ENCODE measurements at places on chromosomes 11 and 22. TPM values are rescaled to one million over a fixed set of nuclear protein-coding genes. Genes with fewer than 3 reads are reported as not detected.

- no peak for DNase-seq
Measured at GRCh38 chr11:122979815-122980595, 1.6 kb downstream of the BSX start.

- peak; percentile 46 for DNase-seq
Measured at GRCh38 chr11:73140213-73141030, 1.7 kb downstream of the FCHSD2 start.

The TREH gene
- not detected for total RNA-seq

The SSH3 gene
- total RNA-seq: 50.5 TPM

DNA sequence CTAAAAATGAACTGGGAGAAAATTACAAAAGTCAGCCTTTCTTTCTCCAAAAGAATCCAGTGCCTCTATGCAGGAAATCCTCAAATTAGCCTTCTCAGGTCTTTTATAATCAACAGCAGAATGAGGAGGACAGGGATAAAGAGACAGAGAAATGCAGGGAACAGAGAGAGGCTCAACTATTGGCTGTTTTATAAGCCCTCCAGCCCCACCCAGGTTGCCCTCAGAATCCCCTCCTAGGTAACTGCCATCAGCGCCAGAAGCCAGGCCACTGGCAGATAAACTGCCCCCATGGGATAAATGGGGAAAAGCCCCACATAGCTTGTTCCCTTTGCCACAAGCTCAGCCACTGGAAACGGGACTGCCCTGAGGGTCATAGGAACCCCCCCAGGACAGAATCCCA, 10.9 kb upstream of the HMOX1 start:
- DNase-seq: no peak

GRCh38 chr22:19848298-19849224, 6.1 kb downstream of the GNB1L start:
- peak; percentile 84 for DNase-seq

DNA sequence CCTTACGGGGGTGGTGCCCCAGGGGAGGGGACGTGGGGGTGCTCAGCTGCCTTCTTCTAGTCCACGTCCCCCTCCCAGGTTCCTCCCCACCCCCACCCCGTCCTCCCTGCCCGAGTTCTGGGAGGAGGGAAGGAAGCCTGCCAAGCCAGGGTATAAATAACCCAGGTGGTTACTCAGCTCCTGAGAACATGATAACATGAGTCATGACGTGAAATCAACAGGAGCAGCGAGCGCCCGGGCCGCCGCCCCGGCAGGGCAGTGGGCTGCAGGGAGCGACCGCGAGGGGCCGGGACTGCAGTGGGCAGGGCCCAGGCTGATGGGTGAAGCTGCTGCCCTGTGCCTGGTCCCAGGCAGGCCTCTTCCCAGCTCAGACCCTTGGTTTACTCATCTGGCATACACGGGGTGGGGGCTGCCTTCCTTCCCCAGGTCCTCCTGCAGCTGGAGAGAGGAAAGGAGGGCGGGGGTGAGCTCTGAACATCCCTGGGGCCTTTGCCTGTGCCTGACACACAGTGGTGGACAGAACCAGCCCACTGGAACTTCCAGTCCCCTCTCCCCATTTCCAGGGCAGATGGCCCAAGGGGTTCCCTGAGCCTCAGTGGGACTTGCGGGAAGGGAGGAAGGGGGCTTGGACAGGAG, 8.8 kb upstream of the PDGFB start:
- DNase-seq: peak; percentile 76

GRCh38 chr11:120867024-120867423, 156.9 kb upstream of the TBCEL start:
- DNase-seq: no peak

DNA sequence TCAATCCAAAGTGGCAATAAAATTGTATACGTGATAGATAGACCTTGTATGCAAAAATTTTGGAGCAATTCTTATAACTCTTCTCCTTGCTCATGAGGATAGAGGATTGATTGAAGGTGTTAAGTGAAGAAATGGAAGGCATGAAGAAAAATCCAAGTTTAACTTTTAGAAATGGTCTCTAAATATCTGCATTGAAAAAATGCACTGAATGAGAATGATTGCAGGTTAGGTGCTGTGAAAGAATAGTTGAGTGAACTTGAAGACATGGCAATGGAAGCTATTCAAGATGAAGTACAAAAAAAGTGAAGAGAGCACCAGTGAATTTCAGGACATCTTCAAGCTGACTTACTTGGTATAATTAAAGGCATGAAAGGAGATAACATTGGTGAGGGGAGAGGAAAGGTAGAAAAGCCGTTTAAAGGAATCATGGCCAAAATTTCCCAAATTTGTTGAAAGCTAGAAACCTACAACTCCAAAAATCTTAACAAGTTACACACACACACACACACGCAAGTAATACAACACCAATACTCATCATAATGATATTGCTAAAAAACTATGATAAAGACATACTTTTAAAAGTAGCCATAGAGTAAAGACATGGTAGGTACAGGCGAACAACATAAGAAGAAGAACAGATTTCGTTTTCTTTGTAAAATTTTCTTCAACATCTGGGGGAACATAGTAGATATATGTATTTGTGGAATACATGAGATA, 96.3 kb downstream of the GGTLC2 start:
- no peak for DNase-seq

DNA sequence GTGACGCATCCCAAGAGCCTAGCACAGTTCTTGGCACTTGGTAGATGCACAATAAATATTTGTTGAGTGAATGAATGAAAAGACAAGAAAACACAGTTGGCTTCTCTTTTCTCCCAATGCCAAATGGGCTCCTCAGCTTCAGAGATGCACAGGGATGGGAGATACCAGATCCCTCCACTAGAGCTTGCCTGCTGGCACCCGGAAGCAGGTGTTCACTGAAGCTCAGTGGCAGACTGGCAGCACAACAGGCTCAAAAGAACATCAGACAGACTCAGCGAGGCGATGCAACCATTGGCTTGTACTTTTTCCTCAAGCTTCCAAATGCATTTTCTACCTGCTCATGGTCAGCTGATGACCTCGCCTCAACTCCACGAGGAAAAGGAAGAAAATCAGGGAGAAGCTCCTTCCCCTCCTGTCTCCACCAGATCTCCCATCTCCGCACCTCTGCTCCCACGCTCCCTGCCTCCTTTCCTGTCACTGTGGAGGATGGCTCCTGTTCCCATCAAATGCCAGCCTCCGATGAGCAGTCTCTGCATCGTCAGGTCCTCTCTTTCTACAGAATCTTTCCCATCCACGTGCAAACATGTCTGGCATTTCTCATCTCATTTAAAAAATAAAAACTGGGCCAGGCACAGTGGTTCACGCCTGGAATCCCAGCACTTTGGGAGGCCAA, 5.8 kb downstream of the RAPSN start:
- peak; percentile 12 for DNase-seq

DNA sequence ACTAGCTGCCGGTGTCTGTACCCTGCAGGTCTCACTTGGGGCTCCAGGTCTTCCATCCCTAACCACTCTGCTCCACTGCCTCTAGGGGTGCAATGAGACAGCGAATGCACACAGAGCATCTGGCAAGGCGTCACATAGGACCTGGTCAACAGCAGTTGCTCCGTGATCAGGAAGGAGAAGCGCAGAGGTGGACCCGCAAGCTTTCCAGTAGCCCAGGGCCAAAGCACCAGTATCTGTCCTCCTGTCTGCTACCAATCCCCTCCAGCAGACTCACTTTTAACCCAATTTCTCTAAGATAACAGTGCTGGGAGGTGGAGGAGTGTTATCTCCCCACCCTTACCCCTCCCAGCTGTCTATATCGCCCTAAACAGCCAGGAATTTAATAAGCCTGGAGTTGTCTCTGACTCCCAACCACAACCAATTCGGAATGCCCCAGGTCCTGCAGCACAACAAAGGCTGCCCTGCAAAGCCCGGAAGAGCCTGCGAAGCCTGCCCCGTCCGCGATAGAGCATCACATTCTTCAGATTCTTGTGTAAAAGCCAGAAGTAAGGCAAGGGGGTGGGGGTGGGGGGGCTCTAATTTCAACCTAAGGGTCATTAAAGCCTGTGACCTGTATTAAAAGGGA, 19.3 kb downstream of the MYH9 start:
- DNase-seq: peak; percentile 56

DNA sequence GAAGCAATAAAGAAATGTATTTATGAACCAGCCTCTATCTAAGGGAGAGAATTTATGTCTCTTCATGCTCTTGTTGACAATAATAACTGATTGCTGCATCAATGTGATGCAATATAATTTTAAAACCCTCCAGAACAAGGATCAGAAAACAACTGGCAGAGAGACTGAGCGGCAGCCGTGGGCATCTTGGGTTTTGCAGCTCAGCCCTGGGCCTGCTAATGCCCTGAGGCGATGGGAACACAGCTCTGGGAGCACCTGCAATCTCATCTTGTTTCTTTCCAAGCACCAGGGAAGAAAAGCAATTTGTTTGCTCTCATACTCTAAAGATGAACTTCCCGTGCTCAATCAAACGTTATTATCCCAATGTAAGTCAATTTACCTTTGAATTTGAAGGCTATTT, 245.7 kb downstream of the ST3GAL4 start:
- DNase-seq: no peak

DNA sequence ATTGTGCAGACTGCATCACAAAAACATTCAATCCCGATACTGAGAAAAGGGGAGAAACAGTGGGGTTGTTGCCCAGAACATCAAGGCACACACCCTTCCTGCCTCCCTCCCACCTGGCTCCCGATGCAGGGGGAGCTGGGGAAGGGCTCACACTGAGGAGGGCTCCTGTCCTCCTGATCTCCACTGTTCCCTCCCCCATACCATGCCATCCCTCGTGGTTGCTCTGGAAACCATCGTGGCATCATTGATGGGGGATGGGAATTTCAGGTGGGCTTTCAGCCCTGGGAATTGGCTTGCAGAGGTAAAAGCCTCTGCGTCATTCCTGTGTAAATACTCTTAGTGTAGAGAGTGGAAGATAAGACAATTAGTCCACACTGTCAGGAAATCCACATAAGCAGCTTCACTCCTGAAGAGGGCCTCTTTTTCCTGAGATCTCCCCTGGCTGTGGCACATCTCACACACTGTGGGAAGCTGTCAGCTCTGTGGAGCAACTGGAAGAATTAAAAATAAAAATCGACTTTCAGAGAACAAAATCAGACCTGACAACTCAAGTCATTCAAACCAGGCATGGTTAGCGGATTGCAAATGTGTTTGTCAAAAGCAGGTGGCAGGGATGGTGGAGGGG, 176.0 kb downstream of the CHST1 start:
- no peak for DNase-seq

The TESMIN gene
- 2.1 TPM for total RNA-seq

GRCh38 chr11:121715405-121715804, 262.6 kb upstream of the SORL1-AS1 start:
- no peak for DNase-seq

The C11orf71 gene
- total RNA-seq: 19.7 TPM

The KRTAP5-2 gene
- total RNA-seq: not detected

DNA sequence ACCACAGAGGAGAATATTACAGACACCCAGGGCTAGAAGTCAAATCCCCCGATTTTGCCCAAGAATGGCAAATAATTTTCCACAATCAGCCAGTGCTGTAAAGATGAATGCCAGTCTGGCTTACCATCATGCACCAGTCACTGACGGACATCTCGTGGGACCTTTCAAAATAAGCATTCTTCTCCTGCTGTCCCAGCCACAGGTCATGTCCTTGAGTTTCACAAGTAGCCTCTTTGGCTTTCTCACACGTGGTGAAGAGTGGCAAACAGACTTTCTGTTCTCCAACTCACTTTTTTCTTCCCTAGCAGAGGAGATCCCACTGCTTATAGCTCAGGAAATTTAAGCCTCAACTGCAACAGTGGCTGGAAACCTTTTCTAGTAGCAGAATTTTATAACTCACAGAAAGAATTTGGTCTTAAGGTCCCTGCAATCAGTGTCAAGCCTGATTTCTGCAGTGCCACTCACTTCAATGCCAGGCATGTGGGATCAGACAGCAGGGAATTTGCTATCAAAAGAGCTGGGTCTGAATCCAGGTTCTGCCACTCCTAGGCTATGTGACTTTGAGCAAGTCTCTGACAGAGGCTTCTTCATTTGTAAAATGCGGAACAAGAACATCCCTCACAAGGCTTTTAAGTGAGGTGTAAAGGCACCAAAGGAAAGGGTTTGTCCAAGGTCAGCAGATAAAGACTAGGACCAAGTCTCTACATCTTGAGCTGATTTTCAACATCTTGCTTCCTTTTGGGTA, 3.6 kb downstream of the PIK3IP1 start:
- DNase-seq: peak; percentile 78

DNA sequence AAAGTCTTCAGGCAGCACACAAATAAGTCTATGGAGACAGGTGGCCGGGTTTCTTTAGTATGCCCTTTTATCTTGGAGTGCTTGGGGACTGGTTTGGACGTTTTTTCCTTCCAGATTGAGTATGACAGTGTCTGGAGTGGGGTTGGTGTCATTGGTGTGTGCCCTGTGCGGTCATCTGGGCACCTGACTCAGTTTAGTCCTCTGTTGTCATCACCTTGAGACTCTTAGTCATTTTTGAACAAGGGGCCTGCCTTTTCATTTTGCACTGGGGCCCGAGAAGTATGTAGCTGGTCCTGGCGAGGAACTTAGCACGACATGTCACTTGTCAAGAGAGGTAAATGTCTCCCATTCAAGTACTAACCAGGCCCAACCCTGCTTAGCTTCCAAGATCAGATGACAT, 27.2 kb upstream of the MYO18B start:
- no peak for DNase-seq

DNA sequence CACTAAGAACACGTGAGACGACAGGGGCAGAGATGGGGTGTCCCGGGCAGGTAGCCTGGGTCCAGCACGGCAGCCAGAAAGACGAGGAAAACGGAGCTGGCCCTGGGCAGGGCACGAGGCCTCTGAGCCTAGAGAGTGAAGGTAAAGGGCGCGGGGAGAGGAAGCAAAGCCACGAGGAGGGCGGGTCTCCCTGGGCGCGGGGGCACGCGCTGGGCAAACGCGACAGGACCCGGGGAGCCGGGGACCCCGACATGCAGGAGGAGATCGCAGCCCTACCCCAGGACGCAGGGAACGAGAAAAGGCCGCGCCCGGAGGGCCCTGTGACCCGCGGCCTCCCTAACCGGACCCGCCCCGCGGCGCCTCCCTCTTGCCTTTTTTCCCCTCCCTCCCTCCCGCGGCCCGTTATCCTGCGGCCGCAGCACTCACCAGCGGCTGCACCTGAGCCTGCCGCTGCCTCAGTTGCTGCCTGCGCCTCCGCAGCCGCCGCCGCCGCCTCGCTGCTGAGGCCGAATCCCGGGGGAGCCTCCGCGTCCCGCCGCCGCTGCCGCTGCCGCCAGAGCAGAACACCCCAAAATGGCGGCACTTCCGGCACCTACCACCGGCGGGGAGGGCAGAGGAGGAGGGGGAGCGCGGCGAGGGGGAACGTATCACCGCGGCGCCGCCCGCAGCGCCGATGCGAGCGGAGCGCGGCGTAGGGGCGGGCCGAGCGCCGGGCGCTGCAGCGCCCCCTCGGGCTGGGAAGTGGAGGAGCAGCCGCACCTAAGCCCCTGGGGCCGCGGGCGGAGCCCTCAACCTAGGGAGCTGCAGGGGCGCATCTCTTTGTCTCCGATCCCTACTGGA, at the start of gene CELF1:
TSS of gene CELF1 (minus strand) at position 567 of the 840 bp plus-strand sequence. CDS start 53,609 bp downstream, outside the sequence.
- peak; percentile 90 for DNase-seq

The SLC1A2 gene
- 0.05 TPM for total RNA-seq

Data from thyroid gland (tissue), 4 donors.